ENCODE measurements at places on chromosomes 5 and 9.

DNA sequence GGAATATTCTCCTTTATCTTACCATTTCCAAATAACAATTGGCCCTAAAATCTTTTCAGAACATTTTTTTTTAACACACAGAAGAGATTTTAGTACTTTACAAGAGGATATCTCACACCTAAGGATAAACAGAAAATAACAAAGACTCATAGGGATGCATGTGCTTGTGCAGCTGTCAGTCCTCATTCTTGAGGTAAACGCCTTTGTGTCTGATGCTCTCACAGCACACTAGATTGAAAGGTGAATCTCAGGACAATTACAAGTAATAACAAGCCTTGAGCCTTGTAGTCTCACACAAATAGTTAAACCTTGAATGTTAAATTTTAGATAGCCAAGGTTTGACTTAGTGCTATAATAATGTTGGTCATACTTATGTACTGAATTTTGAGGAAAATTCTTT is 439.2 kb downstream of the PTPRD start:
- no peak for DNase-seq

- no peak for DNase-seq
Measured at GRCh38 chr9:112241491-112241890, 66.4 kb upstream of the SUSD1 start.

DNA sequence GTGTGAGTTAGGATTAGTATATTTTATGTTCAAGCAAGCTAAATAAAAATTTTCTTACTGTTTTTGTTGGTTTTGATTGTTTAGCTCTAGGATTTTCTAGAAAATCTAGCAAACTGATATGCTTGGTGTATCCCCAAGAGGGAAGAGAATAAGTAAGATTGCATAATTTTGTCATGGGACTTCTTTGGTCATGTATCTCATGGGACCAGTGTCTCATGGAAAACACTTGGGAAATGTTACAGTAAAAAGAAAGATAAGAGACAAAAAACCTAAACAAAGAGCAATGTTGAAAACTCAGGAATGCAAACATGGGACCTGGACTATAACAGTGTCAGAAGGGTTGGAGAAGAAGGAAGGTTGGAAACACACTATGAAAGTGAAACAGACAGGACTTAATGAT is 119.4 kb downstream of the TLR4 start:
- no peak for DNase-seq

DNA sequence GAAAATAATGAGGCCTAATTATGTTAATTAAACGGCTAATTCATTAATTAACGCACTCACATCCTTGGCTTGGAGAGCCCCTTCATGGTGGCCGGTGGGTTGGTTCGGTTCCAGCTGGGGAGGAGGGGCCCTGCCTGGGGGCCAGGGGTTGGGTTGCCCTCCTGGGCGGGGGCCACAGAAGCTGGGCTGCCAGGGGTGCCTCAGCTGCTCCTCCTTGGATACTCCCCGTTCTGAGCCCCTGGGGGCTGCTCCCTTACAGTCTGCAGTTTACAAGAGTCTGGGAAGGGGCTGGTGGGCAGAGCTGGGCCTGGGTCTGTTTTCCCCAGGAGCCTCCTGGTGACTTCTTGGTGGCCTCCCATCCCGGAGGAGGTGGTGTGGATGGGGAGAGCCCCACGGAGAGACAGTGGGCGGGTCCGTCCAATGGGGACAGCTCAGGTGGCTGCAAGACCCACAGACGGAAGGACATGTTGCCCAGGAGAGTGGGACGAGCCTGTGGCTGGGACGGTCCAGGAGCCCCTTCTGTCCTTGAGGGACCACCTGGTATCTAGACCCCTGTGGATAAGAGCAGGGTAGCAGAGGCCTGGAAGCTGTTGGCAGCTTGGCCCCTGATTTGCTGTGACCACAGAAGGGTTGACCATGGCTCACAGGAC is 277.5 kb downstream of the PBX3 start:
- no peak for DNase-seq

DNA sequence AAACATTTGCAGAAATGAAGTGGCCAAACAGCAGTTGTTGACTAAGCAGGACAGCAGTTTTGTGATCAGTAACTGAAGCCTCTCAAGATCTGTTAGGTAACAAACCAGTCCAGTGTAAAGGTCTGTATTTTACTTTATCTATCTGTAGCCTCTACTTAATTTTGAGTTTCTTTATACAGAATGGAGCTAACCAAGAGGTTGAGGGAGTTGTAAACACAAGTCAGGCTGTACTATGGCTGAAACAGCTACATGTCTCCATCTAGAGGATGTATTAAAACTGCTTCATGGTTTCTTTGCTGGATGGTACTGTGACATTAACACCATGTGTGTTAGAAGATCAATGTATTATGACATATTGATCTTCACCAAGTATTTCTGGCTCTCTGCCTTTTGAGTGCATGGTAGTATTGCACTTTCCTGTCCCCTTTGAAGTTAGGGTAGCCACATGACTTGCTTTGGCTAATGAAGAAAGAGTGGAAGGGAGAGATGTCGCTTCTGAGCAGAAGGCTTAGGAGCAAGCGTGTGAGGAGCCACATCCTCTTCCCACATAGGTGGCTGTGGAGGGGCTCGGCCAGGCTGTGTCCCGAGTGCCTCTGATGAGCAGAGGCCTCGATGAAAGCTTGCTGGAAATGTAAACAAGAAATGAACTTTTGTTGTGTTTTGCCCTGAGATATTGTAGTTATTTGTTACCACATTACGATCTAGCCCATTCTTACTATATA is 105.6 kb upstream of the PCA3 start:
- DNase-seq = peak; percentile 60

GRCh38 chr9:125380406-125380805 is 118.8 kb downstream of the GAPVD1 start:
- no peak for DNase-seq

DNA sequence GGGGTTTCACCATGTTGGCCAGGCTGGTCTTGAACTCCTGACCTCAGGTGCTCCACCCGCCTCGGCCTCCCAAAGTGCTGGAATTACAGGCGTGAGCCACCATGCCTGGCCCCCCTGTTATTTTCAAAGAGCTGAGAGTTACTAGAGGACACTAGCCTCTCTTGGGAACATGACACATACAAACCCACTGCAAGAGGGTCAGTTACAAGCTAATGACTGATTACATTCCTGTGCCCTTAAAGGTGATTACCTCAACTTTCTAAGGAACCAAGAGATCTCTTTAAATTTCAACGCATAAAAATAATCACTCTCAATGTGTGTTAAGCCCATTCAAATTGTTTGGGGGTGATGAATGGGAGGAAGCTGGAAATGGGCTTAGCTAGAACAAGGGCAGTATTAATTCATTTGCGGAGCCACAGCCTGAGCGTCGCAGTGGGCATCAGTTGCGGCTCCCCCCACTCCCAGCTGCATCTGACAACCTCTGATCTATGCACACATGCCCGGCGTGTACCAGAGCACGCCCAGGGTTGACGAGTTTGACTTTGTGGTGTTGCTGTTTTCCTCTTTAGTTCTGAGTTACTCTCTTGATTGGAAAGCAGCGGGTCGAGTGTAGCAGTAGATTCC is 146.9 kb downstream of the GOLPH3 start:
- no peak for DNase-seq

DNA sequence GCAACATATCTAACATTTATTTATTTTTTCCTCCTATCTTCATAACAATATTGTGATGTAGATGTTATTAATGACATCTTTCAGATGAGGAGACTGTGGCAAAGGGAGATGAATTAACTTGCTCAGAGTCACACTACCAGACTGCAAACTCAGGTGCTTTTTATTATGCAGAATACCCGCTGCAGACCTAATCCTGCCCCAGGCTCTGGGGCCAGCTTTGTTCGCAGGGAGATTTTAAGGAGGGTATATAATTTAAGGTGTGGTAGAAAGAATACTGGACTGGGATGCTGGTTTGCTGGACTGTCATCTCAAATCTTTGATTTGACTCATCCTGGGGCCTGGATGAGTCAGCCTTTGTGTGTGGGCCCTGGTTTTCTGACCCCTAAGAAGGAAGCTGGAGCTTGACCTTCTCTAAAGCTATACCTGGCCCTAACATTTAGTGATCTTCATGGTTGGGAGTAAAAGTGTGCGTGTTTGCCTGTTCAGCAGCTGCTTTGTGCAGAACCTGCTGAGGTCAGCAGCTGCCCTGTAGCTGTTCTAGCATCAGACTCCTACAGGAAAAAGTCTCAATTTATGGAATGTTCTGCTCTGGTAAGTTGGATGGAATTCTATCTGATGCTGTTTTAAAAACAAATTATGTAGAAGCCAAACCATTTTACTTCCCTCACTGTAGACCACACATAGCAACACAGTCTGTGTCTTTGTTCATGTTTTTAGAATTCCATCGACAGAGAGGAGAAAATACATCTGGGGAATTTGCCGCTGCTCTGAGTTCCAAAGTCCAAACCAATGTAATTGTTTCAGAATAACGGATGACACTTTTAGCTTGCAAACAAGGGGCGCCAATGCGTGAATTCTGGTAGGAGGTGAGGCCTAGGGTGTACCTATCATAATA is 4.5 kb downstream of the SLC36A1 start:
- DNase-seq = peak; percentile 70

DNA sequence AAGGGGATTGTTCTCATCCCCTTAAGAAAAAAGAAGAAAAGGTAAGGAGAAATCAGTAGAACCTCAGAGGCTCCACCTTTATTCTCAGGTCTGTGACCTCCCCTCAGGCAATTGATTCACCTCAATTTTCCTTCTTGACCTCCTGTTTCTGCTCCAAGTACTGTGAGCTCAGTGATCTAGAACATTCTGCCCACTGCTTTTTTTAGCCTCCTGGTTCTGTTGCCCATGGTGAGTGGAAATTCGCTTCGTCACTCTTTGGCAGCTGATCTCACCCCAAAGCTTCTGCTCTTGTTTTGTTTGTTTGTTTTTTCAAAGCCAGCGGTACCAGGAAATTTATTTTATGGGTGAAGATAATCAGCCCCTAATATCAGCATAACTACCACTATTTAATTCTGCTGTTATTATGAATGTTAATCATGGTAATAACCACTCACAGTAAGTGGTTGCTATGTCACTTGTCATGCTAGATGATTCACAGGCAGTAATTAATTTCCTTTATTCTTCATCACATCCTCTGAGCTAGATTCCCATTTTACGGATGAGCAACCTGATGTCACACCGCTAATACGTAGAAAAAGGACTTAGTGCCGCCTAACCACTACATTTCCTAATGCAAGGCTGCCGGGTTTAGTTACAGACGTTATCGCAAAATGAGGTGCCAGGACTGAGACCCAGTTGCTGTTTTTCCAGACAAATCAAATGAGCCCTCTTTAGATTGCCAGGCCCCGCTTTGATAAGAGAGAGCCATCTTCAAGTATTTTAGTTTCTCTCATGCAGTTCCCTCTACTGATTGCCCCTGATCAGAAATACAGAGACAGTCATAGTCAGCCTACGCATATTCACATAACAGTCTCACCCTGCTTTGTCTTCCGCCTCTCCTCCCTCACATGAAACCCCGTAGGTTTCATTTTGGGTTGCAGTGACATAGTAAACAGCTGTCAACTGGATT is 78.2 kb downstream of the CYFIP2 start:
- DNase-seq = no peak

DNA sequence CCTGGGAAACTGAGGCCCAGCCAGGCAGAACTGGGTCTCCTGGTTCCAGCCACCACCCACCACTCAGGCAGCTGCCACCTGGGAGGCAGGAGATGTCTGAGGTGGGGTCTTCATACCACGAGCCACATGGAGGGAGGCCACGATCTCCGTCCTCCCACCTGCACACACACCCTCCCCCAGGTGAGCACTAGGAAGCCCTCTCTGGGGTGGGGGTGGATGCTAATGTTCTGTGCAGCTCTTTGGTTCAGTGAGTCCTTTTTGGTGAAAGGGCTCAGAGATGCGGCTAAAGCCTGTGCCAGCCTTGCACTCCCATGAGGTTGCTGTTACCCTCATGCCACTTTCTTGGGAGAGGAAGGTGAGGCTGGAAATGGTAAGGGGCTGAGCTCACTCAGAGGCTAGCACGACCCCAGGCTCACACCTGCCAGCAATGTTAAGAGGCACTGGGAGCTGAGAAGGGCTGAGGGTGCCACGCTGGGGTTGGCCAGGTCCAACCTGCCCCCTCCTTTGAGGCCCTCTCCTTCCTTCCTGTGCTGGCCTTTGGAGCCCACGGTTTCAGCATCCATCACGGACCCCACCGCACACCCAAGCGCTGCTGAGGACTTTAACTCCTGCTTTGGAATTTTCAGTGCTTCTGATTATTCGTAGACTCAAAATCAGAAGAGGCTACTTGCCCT is 26.6 kb upstream of the OBP2B start:
- no peak for DNase-seq

GRCh38 chr9:88748566-88749261 is 213.7 kb downstream of the NXNL2 start:
- DNase-seq = peak; percentile 79

DNA sequence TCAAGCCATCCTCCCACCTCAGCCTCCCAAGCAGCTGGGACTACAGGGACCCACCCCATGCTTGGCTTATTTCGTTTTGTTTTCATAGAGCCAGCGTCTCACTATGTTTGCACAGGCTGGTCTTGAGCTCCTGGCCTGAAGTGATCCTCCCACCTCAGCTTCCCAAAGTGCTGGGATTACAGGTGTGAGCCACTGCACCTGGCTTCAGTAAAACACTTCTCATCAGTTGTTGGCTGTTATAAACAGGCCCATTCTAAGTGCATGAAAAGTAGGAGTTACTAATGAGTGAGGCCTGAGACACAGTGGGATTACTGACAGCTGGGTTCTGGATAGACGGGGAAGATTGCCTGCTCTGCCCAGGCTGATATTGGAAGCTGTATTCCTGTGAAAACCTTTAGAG is 3.5 kb downstream of the CRB2 start:
- DNase-seq = no peak

DNA sequence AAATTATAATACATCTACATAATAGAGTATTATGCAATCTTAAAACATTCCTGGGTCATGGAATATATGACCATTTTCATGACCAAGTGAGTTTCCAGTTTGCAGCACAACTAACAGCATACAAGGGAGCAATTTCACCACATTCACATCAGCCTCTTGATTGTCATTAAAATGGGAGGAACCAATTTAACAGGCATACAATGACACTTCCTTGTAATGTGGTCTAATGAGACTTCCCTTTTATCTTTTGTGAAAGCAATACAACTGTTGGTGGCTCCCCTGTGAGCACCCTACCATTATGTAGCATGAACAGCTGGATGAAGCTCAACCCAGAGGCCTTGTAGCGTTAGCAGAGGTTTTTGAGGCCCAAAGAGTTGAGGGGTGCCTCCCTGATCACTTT is 13.6 kb upstream of the TMOD1 start:
- DNase-seq = no peak

- DNase-seq = no peak
Measured at GRCh38 chr5:84343171-84343570, 41.5 kb downstream of the EDIL3 start.

Data from foreskin fibroblast (primary cell).